Endodermal cell (in vitro differentiated cells): ENCODE measurements at places on chromosomes 7 and 10. TPM values are rescaled to one million over a fixed set of nuclear protein-coding genes. Genes with fewer than 3 reads are reported as not detected.
A peak's percentile ranks its signal among the peaks of the same experiment; 100 is the strongest.

The CUBN gene
- total RNA-seq = 0.55 to 2.4 TPM (median 0.75 TPM) in 3 replicates

The SLC26A3 gene
- not detected in 2 replicates for total RNA-seq

The PSAP gene
- total RNA-seq = 521 to 549 TPM (median 528 TPM) in 3 replicates

The SLC18A3 gene
- not detected in 3 replicates for total RNA-seq

GRCh38 chr7:107244613-107245012 is 75.8 kb downstream of the HBP1 start:
- no peak for DNase-seq
- H3K36me3 ChIP-seq = peaks cover 12% of the 10 kb centered on the region
- no peaks in the 10 kb centered on the region for H3K4me1 ChIP-seq

- peaks cover 20% of the 10 kb centered on the region for H3K36me3 ChIP-seq
- peaks cover 6% of the 10 kb centered on the region for H3K4me1 ChIP-seq
- H3K27me3 ChIP-seq = no peaks in the 10 kb centered on the region
- H3K27ac ChIP-seq = no peak overlapping the region
- peak; percentile 10 for DNase-seq
Observed at GRCh38 chr7:139734395-139734794, 43.4 kb downstream of the HIPK2 start.

DNA sequence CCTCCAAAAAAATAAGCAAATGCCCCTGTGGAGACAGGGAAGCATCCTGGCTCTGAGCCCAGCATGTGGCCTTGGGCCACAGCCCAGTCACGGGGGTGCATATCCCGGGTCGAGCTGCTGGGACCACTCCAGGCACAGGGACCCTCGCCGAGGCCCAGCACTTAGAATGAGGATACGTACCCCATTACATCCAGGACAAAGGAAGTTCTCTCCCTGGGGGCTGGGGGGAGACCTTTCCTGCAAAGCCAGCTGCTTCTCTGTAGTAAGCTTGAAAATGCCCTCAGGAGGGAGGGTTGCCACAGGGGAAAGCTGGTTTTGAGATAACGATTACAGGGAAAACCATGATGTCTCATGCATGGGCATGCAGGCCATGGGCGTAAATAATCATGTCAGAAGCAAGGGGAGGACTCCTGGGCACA is 75.5 kb downstream of the HIPK2 start:
- peak; percentile 44 for DNase-seq
- no peaks in the 10 kb centered on the region for H3K27me3 ChIP-seq
- H3K4me3 ChIP-seq = no peak overlapping the region

- no peak overlapping the region for H3K27ac ChIP-seq
- no peak for DNase-seq
- no peak overlapping the region for H3K4me3 ChIP-seq
- H3K36me3 ChIP-seq = no peaks in the 10 kb centered on the region
- no peaks in the 10 kb centered on the region for H3K27me3 ChIP-seq
Observed at GRCh38 chr10:103663236-103663635, 169.7 kb downstream of the NEURL1 start.

GRCh38 chr7:6221340-6222319 is 50.8 kb downstream of the CYTH3 start:
- no peak overlapping the region for H3K27ac ChIP-seq
- H3K4me3 ChIP-seq = no peak overlapping the region
- H3K4me1 ChIP-seq = no peaks in the 10 kb centered on the region
- DNase-seq = no peak

GRCh38 chr10:21976739-21977138 is 26.8 kb downstream of the DNAJC1 start:
- peak overlapping the region; percentile 57 for H3K4me3 ChIP-seq
- H3K27ac ChIP-seq = peak overlapping the region; percentile 55
- H3K4me1 ChIP-seq = peaks cover 3% of the 10 kb centered on the region
- H3K27me3 ChIP-seq = no peaks in the 10 kb centered on the region
